ENCODE measurements at places on chromosomes 12 and 14. TPM values are rescaled to one million over a fixed set of nuclear protein-coding genes. Genes with fewer than 3 reads are reported as not detected.

MYO1H gene
- total RNA-seq, result 0.91 TPM

RNF212B gene
- not detected for total RNA-seq

LDHB gene
- 1,293 TPM for total RNA-seq

GALNT4 gene
- total RNA-seq, result 4.2 TPM

HRK gene
- 0.09 TPM for total RNA-seq
